ENCODE measurements at places on chromosomes 2 and 18. TPM values are rescaled to one million over a fixed set of nuclear protein-coding genes. Genes with fewer than 3 reads are reported as not detected.

DNA sequence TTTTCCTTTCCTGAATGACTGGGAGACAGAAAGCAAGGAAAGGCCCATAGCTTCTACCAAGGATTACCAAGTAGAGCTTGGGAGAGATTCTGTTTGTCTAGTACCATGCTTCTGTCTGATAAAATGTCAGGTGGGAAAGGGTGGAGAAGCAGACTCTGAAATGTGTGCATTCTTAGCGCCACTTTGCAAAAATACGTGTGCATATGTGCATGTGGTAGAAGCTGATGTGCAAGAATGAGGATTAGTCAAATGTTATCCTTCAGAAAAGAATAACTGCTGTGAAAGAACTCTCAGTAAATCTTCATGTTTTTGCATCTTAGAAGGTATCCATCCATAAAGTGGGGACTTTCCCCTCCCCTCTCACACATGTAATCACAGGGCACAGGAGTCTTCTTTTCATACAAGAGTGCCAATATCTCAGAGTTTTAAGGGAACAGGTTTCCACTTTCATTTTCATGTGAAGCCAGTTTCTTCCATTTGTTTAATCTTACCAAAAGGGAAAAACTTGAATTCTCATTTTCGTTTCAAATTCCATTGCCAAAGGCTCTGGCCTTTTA lies 15.4 kb upstream of the DGKD start:
- H3K27ac ChIP-seq: no peak overlapping the region
- no peaks in the 10 kb centered on the region for H3K36me3 ChIP-seq

DNA sequence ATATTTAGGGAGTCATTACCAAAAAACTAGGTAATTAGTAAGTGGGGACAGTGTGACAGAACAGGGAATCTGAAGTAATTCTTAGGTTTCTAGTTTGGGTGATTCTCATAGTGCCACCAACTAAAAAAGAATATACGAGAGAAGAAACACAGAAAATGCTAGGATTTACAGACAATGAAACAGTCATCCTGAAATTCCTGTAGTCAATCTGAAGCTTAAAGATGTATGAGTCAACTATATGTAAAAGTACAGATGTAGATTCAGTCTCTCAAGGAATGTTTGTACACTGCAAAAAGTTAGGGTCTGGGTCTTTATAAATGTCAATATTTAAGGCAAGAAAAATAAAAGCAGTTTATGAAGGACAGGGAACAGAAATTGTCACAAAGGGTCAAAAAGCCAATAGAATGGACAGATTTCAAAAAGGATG lies 107.0 kb downstream of the STRN start:
- no peak overlapping the region for H3K4me3 ChIP-seq
- H3K36me3 ChIP-seq: peaks cover 37% of the 10 kb centered on the region
- no peaks in the 10 kb centered on the region for H3K27me3 ChIP-seq
- no peaks in the 10 kb centered on the region for H3K4me1 ChIP-seq
- no peak overlapping the region for H3K27ac ChIP-seq

DNA sequence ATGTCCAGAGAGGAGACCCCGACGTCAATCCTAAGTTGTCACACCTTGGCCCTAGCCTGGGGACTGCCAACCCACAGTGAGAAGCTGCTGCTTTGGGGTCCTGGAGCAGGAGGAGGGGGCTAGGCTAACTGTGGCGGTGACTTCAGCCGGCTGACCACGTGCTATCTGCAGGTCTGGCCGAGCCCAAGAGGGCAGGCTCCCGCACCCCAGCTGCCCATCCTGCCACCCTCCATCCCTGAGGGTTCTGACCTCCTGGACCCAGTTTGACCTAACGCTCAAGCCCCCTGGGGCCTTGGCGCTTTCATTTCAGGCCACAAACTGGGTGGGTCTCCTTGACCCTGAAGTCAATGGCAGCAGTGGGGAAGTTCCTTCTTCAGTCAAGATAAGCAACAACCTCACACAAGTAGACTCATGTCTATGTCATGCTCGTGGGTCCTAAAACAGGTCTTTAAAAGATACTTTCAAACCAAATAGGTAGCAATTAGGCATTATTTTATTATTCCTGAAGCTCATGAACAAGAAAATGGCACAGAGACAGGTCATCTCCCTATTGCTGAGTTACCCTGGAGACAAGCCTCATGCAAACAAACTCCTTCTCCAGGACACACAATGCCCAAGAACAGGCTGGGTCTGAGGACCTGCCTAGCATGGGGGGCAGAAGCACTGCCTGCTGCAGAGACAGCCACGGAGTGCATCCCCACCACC lies 2.3 kb downstream of the HES6 start:
- H3K4me1 ChIP-seq: peaks cover 18% of the 10 kb centered on the region
- H3K27me3 ChIP-seq: peaks cover 11% of the 10 kb centered on the region
- no peak for DNase-seq
- H3K36me3 ChIP-seq: no peaks in the 10 kb centered on the region
- H3K4me3 ChIP-seq: no peak overlapping the region

GRCh38 chr2:207951734-207952470 lies 73.4 kb downstream of the PLEKHM3 start:
- H3K4me3 ChIP-seq: no peak overlapping the region
- H3K27ac ChIP-seq: no peak overlapping the region
- DNase-seq: no peak

DNA sequence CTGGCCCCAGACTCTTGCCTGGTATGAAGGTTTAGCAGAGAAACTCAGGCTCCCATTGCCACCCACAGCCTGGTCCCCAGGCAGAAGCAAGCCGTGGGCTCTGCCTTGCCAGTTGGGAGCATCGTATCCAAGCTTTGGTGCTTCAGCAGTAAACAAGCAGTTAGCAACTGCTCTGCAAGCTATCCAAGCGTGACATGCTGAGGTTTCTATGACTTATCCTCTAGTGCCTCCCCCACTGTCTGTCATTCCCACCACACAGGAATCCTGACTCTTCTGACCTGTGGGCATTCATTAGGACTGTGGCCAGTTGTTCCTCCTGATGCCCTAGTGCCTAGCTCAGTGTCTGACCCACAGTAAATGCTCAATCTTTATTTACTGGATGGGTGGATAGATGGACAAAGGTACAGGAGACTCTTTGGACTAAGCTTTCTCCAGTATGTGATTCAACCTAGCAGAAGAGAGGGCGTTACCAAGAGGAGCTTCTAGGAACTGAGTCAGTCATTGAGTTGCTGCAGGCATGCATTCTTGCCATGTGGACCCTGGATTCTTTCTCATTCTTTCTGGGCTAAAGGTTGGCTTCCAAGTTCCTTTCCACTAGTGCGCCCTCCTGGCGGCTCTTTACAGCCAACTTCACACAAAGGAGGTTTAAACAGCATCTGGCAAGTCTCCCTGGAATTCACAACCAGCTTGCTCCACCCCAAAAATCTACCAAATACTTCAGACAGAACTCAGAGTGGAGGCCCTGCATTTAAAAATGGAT lies 40.6 kb upstream of the MRPL19 start:
- H3K4me3 ChIP-seq: no peak overlapping the region
- peak overlapping the region; percentile 93 for H3K27ac ChIP-seq
- peak; percentile 98 for DNase-seq
- H3K36me3 ChIP-seq: no peaks in the 10 kb centered on the region

- peaks cover 4% of the 10 kb centered on the region for H3K4me1 ChIP-seq
- no peaks in the 10 kb centered on the region for H3K36me3 ChIP-seq
- H3K4me3 ChIP-seq: no peak overlapping the region
- H3K27ac ChIP-seq: no peak overlapping the region
- no peak for DNase-seq
Observed at GRCh38 chr2:85291425-85292023, 36.3 kb downstream of the TGOLN2 start.

DNA sequence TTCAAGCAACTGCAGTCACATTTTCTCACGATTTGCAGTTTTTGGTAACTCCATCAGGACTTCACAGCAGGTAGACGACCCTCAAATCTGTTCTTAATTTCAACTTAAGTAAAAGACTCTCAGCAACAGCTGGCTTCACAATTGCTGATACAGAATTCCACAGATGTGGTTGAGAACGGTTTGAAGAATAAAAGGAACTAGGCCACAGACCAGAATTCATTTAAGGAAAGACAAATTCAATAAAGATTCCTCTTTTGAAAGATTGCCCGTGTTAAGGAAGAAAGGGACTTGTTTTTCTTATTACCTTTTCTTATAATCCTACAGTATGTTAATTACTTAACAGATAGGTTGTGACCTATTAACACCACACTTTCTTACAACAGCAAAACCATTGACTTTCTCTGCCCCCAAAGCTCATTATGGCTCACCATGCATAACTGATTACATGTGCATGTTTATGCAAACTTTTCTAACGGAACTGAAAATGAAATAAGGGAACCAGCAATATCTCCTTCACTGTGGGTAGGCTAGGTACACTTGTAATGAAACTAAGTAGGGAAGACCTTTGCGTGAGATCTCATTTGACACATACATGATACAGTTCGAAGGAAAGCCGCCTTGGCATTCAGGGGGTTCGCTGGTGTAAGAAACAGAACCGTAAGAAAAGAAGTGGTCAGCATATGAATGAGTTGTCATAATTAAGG lies 4.7 kb upstream of the ZNF516 start:
- no peak overlapping the region for H3K4me3 ChIP-seq
- no peak for DNase-seq
- no peak overlapping the region for H3K27ac ChIP-seq
- 0 out of 2 replicates have a peak, but pooled peaks cover 7% of the 10 kb centered on the region for H3K27me3 ChIP-seq
- peaks cover 4% of the 10 kb centered on the region for H3K4me1 ChIP-seq

- H3K4me3 ChIP-seq: no peak overlapping the region
- DNase-seq: no peak
- no peaks in the 10 kb centered on the region for H3K4me1 ChIP-seq
Observed at GRCh38 chr2:181250691-181251090, 206.5 kb upstream of the ITGA4 start.

DNA sequence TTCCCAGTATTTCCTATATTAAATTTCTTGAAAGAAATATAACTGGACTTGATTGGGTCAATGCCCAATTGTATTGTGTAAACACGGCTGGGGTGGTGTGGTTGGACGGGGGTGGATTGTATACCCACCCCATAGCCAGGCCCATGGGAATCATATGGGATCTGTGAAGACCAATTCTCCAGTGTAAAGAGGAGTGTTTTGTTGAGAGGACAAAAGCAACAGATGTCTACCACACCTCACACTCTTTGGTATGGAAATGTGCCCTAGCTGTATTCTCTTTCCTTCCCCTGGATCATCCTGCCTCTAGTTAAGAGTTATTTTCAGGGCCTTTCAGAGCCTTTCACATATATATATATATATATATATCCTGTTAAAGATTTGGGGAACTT lies 57.5 kb upstream of the TGIF1 start:
- H3K27ac ChIP-seq: no peak overlapping the region
- no peak for DNase-seq
- H3K27me3 ChIP-seq: no peaks in the 10 kb centered on the region
- H3K4me1 ChIP-seq: no peaks in the 10 kb centered on the region

- no peaks in the 10 kb centered on the region for H3K27me3 ChIP-seq
- DNase-seq: peak; percentile 22
- H3K4me1 ChIP-seq: no peaks in the 10 kb centered on the region
- H3K27ac ChIP-seq: no peak overlapping the region
Observed at GRCh38 chr2:118371515-118371914, 283.2 kb downstream of the INSIG2 start.

GRCh38 chr2:170260188-170260587 lies 82.2 kb downstream of the MYO3B start:
- no peaks in the 10 kb centered on the region for H3K27me3 ChIP-seq
- H3K4me3 ChIP-seq: no peak overlapping the region
- H3K36me3 ChIP-seq: no peaks in the 10 kb centered on the region

DNA sequence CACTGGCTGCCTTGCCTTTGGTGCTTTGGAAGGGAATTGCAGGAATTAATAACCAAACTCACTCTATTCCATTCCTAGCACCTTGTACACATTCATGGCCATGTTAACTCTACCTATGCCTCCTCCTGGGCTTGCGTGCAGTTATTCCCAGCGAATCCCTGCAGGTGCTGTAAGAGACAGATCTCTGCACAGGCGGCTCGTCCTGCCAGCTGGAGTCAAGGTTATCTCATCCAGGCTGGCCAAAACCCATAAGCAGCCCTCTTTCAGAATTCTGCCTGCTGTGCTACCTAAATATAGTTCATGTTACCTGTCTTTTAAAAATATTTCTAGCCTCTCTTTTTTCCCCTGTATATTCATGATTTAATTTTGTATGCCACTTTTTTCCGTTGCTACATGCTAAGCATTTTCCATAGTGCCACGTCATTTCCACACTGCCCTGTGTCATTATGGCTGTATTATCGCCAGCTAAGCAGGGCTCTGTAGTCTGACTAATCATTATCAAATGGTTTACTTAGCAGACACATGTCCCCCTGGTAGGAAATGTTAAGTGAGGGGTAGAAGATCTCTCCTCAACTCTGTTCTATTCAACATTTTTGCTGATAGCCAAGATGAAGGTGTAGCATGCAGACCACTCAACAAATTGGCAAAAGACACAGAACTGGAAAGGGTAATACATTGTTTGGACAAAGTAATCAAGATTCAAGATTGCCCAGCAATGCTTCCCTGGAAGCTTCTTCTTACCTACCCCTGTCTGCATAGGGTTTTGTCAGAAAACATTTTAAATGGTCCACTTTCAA lies 79.7 kb upstream of the TAF1B start:
- no peak overlapping the region for H3K27ac ChIP-seq
- no peak for DNase-seq
- peaks cover 31% of the 10 kb centered on the region for H3K4me1 ChIP-seq
- H3K36me3 ChIP-seq: no peaks in the 10 kb centered on the region
- no peak overlapping the region for H3K4me3 ChIP-seq

- no peak overlapping the region for H3K4me3 ChIP-seq
- DNase-seq: no peak
- H3K27ac ChIP-seq: no peak overlapping the region
- H3K27me3 ChIP-seq: no peaks in the 10 kb centered on the region
- H3K4me1 ChIP-seq: no peaks in the 10 kb centered on the region
Observed at GRCh38 chr2:70388128-70388527, 86.3 kb upstream of the FAM136A start.

- no peaks in the 10 kb centered on the region for H3K27me3 ChIP-seq
- H3K4me3 ChIP-seq: no peak overlapping the region
- no peak for DNase-seq
- H3K36me3 ChIP-seq: no peaks in the 10 kb centered on the region
- H3K4me1 ChIP-seq: no peaks in the 10 kb centered on the region
Observed at GRCh38 chr18:67475673-67476072, 40.8 kb downstream of the DSEL start.

DNA sequence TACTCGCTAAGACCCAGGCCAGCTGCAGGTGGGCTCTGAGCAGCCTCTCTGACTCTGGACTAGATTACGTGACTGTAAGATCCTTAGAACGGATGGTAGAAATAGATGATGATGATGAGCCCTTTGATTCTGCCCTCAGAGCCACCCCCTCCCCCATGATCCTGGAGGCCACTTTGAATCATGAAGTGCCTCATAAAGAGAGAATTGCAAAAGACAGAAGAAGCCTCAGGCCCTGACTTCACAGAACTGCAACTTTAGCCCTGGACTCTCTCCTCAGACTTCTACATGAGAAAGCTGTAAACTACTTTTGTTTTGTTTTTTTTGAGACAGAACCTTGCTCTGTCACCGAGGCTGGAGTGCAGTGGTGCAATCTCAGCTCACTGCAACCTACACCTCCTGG lies 15.4 kb upstream of the TET3 start:
- DNase-seq: no peak
- peaks cover 19% of the 10 kb centered on the region for H3K4me1 ChIP-seq
- no peaks in the 10 kb centered on the region for H3K27me3 ChIP-seq
- no peak overlapping the region for H3K27ac ChIP-seq
- H3K4me3 ChIP-seq: no peak overlapping the region
- no peaks in the 10 kb centered on the region for H3K36me3 ChIP-seq

PARD3B gene
- total RNA-seq: 10.6 TPM

POTEC gene
- total RNA-seq: not detected

SERPINB7 gene
- 8.5 TPM for total RNA-seq

ALPI gene
- total RNA-seq: not detected

DNMT3A gene
- 4.7 TPM for total RNA-seq

NTSR2 gene
- total RNA-seq: not detected

BOLL gene
- total RNA-seq: not detected

RIT2 gene
- total RNA-seq: not detected

DUSP2 gene
- total RNA-seq: 0.24 TPM

HOXD4 gene
- 5.9 TPM for total RNA-seq

C1GALT1C1L gene
- 1.1 TPM for total RNA-seq

Data from SJSA1 (cell line).